ENCODE measurements at places on chromosomes 5 and 9.
A peak's percentile ranks its signal among the peaks of the same experiment; 100 is the strongest.

GRCh38 chr9:35750256-35750531 is 1.1 kb downstream of the RGP1 start:
- no peak for DNase-seq

DNA sequence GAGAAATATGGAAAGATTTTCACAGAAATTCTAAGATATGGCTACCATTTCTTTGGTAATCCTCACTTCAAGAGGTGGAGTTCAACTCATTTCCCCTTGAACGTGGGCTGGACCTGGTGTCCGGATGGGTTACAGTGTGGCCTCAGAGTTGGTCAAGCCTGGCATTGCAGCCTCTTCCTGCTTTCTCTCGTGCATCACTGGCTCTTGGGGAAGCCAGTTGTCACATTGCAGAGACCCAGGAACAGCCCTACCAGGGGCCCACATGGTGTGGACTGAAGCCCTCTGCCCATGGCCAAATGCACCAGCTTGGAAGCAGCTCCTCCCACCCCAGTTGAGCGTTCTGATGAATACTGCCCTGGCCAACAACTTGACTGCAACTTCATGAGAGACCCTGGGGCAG is 47.7 kb upstream of the FCN1 start:
- DNase-seq = no peak

- no peak for DNase-seq
Observed at GRCh38 chr5:140236891-140237598, 62.1 kb downstream of the CYSTM1 start.

- peak; percentile 81 for DNase-seq
Observed at GRCh38 chr5:128632264-128632663, 94.2 kb upstream of the FBN2 start.

GRCh38 chr5:16149621-16150020 is 30.0 kb downstream of the MARCHF11 start:
- DNase-seq = no peak

GRCh38 chr9:17217272-17217671 is 82.4 kb downstream of the CNTLN start:
- no peak for DNase-seq

DNA sequence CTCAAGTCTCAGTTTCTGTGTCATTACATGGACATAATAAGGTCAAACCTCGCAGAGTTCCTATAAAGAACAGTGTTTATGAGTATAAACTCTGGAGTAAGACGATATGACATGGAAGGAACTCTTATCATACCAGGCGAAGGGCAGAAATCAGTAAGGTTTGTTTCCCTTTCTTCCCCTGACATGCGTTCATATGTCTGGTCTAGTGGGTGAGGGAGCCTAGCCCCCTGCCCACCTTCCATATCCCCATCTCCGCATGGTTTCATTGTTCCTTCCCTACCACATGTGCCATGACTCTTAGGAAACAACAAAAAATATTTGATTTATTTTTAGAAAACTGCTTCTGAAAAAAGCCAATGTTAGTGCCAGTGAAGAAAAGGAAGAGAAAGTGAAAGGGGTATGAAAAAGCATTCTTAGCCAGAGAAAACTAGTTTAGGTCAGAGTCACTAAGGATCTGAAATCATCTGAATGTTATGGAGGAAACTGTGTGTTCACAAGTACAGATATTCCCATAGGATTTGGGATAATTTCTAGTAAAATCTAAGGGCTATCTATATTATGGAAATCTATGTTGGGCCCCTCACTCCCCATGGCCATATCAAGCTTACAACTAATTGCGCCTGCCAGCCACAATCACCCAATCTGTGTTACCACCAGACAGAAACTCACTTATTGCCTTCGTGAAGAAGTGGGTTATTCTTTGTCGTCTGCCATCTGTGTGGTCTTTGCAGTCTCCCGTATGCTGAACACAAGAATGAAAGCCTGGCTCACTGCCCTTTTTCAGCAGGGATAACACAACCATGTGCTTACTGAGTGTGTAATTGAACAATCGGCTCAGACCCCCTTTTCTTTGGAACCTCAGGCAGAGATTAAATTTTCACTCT is 19.9 kb upstream of the HMHB1 start:
- no peak for DNase-seq

GRCh38 chr9:131887680-131888079 is 147.8 kb upstream of the RAPGEF1 start:
- no peak for DNase-seq

All from A172 (cell line).